ENCODE measurements at places on chromosomes 11 and 22. TPM values are rescaled to one million over a fixed set of nuclear protein-coding genes. Genes with fewer than 3 reads are reported as not detected.

- DNase-seq: no peak
Measured at GRCh38 chr22:25091458-25091857, 108.2 kb upstream of the CRYBB3 start.

DNA sequence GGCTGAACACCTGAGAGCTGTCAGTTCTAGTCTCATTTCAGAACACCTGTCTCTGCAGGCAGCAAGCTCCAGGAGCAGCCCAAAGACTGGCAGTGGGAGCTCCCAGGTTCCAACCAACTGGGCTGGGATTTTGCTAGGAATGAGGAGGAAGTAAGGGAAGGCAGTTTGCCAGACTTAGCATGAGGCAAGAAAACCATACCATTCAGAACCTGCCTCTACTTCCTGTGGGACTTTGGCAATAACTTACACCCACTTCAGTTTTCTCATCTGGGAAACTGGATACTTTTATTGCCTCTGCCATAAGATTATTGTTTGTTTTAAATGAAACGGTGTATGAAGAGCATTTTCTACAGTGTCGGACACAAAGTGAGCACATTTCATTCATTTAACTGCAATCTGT is 363.7 kb upstream of the ISX start:
- no peak for DNase-seq

DNA sequence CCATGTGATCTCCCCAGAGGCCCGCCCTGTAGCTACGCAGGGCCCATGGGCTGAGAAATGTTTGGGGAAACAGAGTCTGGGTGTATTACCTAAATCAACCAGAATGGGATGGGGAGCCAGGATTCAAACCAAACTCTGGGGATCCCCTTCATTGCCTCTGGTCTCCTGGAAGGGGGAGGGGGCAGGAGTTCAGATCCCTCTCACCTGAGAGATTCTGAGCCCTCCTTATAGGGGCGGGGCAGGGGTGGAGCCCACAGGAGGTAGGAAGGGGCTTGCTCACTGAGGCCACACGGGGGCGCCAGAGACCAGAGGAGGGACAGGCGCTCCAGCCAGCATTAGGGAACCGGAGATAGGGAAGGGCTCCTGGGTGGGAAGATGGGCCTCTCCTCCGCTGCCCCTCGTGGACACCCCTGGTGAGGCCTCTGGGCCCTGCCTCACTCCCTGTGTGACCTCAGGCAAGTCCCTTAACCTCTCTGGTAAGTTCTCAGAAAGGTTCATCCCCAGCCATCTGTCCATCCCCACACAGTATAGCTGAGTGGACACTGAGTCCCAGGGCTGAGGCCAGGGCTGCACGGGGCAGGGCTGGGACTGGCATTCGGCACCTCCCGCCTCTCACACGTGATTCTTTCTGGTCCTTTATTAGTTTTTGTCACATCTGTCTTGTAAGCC is 2.7 kb upstream of the CDC42BPG start:
- peak; percentile 96 for DNase-seq

DNA sequence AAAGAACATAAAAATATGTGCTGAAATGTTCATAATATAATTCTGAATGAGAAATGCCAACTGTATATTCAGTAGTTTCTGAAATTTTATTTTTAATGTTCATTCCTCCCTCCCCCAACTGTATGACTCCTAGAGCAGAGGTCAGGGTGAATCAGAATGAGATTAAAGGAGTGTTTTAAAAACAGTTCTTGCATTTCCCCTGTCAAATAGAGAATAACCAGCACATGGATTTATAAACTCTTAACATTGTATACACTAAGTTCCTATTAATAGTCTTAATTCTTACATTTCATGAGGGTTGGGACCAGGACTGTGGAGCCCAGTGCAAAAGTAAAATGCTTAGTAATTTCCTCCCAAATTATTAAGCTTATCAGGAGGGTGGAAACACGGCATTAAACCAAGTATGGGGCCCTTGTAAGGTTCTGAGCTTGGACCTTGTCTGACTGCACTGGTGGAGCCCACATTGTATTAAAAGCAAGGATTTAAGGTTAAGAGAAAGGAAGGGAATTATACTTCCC is 474.6 kb upstream of the RAG2 start:
- no peak for DNase-seq

GRCh38 chr11:120931057-120931779 is 92.7 kb upstream of the TBCEL start:
- DNase-seq: no peak

DNA sequence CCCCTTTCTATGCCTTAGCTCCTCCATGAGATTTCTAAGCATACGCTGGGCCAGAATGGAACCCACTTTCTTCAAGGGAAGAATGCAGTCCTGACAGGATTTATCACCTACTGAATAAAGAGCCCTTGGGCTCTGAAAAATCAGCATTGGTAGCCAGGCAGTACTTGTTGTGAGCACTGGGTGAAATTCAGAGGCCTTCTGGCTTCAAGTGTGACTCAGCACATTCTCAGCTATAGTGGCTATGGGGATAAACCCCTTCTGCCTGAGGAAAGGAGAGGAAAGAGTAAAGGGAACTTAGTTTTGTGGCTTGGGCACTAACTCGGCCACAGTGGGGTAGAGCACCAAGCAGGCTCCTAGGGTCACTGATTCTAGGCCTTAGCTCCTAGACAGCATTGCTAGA is 574.8 kb downstream of the JRKL start:
- no peak for DNase-seq

DNA sequence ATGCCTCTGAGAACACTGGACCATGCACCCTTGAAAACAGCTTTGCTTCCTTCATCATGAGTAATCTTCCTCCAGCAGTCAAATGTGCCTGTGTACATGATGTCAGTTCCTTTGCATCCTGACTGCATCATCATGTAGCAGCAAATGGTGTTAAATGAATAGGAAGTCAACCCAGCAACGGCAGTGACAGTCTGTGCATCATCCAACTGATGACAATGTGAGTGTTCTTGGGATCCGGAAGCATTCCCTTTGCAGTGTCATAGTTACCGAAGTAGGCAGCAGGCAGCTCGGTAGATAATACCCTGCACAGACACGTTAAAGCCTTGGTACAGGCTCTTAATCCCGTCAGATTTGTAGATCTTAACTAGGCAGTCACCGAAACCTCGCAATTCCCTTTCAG is 2.5 kb downstream of the WBP2NL start:
- DNase-seq: no peak

DNA sequence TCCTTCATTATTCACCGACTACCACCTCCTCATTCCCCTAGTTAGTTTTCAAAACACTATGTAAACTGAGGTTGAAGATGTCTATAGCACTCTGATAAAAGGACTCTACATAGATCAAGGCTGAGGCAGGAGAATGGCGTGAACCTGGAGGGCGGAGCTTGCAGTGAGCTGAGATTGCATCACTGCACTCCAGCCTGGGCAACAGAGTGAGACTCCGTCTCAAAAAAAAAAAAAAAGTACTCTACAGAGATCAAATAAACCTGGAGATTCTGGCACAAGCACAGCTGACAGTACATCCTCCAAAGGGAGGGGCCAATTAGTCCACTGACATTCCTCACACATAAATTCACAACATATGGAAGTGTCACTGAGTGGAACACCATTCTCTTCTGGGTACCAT is 31.0 kb downstream of the TSG101 start:
- DNase-seq: no peak

DNA sequence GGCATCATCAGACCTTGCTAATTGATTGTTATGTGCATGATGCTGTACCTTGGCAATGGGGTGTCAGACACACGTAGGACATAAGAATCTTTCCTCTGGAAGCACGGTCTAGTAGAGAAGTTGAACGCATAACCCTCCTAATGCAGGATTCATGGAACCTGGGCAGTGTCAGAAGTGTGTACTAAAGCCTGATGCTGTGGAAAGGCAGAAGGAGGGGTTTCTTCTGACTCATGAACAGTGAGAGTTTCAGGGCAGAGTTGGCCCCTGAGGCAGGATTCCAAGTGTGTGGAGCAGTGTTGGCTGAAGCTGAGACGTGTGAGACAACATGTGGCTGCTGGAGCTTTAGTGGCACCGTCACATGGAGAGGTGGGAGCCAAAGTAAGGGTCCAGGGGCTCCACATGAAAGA is 3.5 kb downstream of the PANX1 start:
- no peak for DNase-seq

DNA sequence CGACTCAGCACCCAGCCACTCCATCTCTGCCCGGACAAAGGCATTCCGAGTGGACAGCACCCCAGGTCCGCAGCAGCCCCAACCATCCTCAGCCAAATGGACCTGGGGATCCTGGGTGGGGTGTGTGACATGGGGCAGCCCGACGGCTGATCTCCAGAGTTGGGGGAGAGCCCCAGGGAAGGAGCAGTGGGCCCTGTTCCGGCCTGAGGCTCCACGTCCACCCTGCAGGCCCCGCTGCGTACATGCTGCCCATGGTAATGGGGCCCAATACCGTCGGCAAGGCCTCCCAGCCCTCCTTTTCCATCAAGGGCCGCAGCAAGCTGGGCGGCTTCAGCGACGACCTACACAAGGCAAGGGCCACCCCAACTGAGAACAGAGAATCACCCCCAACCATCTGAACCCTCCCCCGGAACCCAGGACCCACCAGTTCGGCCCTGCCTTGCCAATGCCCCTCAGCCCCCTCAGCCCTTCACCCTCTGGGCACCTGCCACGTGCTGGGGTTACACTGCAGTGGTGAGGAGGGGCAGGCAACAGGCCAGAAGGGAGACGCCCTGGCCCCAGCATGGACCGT is 5.4 kb downstream of the SCGB1C1 start:
- DNase-seq: peak; percentile 28

DNA sequence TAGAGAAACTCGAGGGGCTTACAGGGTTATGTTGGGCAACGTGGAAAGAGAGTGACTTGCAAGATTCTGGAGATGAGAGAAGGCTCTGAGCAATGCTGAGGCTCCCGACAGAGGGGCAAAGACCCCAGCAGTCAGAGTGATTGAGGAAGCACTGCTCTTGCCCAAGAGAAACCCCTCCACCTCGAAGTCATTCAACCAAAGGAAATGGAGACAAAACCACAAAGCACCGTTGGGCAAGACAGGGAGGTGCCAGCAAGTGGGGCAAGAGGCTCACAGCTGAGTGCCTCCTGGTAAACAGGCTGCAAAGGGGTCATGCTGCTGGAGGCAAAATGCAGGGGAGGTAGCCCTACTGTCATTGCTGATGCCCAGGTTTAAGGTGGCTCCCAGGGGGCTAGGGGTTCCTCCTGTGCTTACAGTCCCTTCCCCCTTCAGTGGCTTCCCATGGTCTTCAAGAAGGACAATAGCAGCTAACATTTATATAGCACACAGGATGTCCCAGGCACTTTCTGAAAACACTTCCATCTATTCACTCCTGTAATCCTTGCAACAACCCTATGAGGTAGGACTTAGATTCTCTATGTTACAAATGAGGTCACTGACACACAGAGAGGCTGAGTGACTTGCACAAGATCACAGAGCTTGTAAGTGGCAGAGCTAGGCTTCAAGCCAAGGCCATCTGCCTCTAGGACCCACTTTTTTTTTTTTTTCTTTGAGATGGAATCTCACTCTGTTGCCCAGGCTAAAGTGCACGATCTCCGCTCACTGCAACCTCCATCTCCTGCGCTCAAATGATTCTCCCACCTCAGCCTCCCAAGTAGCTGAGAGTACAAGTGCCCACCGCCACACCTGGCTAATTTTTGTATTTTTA is 18.1 kb upstream of the MYH9 start:
- peak; percentile 55 for DNase-seq

- DNase-seq: no peak
Measured at GRCh38 chr22:30159561-30160353, 79.5 kb downstream of the HORMAD2 start.

- no peak for DNase-seq
Measured at GRCh38 chr11:34124885-34125668, 19.6 kb downstream of the NAT10 start.

GRCh38 chr11:71498091-71498490 is 29.0 kb upstream of the KRTAP5-7 start:
- no peak for DNase-seq

DNA sequence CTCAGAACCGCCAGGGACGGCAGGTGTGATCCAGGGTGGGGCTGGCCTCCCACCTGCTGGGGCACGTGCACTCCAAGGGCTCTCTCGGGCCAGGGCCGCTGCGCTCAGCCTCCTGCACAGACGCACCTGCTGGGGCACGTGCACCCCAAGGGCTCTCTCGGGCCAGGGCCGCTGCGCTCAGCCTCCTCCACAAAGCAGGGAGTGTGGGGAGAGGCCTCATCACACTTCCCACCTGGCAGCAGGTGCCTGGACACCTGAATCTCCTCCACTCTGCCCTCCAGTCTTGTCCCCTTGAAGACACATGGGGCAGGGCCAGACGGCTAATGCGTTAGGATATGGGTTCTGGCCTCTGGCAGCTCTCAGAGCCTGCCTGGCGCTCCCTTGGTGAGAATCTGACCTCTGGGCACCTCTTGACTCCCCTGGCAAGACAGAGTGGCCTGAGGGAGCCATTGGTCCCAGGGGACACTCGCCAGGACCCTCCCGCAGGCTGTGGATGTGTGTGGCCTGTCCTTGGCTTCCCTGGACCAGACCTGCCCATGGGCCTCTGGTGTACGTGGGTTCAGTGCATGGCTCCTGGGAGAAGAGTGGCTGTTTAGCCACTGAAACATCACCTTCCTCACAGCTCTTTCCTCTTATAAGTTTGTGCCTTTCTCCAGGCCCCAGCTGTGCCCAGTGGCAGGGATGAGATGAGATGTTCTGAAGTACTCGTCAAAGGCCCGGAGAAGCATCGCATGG is 73.5 kb downstream of the BRD1 start:
- DNase-seq: no peak

GRCh38 chr11:125062931-125063428 is at the start of gene SLC37A2:
Gene SLC37A2 (plus strand): TSS chr11:125063305. CDS start chr11:125063368, 63 bp downstream.
- DNase-seq: peak; percentile 66

DNA sequence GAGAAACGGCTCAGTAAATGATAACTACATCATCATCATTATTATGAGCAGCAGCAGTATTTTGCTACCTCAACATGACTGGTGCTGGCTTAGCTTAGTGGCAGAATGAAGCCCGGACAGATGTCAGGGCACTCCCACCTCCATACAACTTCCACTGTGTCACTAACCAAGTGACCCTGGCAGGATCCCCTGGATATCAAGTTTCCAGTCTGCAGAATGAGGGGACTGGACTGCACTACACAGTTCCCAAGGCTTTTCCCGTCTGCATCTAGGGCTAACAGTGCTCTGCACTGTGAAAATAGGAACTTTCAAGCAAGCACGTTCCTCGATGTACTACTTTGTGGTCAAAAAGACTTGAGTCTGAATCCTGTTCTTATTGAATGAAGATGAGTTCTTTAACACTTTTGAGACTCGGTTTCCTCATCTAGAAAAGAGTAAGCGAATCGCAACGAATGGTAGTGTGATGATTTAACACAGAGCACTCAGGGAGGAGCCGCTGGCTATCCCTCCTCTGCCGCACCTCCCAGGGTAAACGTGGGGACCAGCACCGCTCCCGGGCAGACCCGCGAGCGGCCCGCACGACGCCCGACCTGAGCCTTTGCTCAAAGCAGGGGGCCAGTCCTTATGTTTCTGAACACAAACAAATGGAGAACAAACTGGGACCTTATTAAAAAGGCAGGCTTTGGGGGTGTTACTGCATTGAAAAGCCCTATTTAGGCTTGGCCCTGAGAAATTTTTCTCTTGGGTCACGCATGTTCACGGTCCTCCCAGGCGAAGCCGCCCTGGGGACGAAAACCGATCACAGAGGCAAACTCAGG is 910 bp downstream of the CLTCL1 start:
- DNase-seq: no peak

The CCDC73 gene
- total RNA-seq: not detected

The RBM14 gene
- 151 TPM for total RNA-seq

The C2CD3 gene
- 36.2 TPM for total RNA-seq

The NDUFA6 gene
- 73.5 TPM for total RNA-seq

The POTEH gene
- not detected for total RNA-seq
